ENCODE measurements at places on chromosomes 7 and 10.

- no peak for DNase-seq
Observed at GRCh38 chr7:13745530-13745929, 243.9 kb downstream of the ETV1 start.

GRCh38 chr10:69874449-69874848 is 72.7 kb downstream of the COL13A1 start:
- no peak for DNase-seq

DNA sequence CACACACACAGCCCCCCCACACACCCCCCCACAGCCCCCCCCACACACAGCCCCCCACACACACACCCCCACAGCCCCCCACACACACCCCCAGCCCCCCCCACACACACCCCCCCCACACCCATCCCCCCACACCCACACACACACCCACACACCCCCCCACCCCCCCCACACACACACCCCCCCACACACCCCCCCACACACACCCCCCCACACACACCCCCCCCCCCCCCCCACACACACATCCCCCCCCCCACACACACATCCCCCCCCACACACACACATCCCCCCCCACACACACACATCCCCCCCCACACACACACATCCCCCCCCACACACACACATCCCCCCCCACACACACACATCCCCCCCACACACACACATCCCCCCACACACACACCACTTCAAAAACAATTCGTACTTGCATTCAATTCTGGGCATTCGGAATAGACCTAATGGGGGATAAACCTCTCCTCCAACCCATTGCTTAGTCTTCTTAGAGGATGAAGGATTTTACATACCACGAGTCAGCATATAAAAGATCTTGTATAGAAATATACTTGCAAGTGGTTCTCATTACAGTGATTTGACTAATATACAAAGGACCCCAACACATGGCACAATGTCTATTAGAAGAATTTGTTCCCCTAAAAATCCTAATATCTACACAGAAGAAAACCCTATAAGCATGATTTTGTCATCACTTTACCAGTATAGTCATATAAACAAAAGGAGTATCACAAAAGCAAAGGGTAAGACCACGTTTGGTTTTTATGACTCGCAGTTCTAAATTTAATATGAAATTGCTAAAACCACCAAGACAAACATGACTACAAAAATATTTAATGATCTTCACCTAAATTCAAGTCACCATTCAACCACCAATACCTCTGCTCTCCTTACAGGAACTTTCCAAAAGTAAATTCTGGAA is 80.9 kb downstream of the DIP2C start:
- no peak for DNase-seq

DNA sequence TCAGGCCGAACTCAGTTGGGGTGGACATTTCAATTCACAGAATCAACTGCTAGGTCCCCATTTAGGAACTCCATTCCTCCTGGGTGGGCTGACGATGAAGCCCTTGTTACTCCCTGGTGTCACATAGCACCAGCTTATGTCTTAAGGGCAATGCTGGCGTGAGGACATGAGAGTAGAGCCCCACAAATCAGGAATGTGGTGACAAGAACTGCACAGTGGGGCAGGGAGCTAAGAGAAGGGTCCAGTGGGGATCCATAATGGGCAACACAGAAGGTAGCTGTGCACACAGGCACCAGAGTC is 57.0 kb downstream of the LYZL1 start:
- no peak for DNase-seq

GRCh38 chr10:42594246-42594650 is 44.1 kb downstream of the ZNF33B start:
- DNase-seq = no peak

- no peak for DNase-seq
Observed at GRCh38 chr10:59362144-59362958, at the start of gene FAM13C. FAM13C (minus strand) TSS chr10:59362549; CDS start chr10:59362460, 89 bp downstream.

DNA sequence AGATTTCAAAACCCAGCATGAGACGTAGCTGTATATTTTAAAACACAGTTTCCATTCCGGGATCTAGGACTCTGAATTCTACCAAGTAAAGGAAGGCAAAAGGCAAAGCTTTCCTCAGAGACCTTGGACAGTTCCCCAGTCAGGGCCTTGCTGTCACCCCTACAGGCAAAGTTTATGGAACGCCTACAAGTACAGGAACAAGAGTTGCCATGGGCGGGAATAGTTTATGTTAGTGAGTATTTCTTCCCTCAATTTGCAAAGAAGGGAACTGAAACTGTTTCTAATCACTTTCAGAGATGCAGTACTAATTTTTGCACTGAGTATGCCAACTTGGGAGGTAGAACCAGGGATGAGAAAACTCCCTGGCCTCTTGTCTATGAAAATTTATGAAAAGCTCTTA is 68.2 kb upstream of the LRGUK start:
- DNase-seq = no peak

GRCh38 chr7:36090976-36091873 is 61.8 kb upstream of the EEPD1 start:
- DNase-seq = no peak

- DNase-seq = no peak
Observed at GRCh38 chr10:99233689-99234037, 2.0 kb downstream of the HPSE2 start.

DNA sequence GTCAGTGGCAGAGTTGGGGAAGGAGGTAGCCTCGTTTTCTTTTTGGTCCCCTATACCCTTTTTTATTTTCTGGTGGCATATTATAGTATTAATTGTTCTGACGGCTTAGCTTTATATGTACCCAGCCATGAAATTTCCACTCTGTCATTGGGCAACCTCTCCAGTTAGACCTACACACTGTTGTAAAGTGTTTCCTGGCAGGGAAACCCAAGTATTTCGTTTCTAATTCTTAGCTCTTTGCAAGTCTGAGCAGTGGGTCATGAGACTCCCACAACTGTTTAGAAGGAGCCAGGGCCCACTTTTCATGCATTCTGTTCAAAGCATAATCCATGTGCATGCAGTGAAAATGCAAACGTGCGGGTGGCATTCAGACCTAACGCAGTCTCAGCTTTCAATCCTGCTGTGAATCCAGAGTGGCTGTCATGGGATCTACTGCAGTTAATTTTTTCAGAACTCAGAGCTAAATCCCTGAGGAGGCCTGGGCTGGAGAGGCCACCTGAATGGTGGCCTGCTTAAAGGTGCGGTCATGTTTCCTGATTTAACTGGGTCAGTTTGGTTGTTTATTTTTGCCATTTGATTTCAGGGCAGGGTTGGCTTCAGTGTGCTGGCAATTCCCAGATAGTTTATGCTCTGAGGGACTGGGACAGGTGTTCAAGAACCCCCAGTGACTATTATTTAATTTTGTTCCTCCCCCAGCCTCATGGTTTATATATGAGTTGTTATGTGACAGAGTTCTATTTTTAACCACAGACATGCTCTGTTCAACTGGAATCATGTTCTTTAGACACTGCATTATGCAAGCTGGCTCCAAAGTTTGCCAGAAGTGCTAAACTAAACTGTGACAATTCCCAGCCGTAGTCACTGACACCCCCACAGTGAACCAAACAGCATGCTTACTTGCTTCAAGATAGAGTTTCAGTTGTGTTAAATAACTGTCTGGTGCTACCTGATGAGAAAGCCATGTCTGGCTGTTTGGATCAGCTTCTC is 27.4 kb upstream of the SYPL1 start:
- no peak for DNase-seq

DNA sequence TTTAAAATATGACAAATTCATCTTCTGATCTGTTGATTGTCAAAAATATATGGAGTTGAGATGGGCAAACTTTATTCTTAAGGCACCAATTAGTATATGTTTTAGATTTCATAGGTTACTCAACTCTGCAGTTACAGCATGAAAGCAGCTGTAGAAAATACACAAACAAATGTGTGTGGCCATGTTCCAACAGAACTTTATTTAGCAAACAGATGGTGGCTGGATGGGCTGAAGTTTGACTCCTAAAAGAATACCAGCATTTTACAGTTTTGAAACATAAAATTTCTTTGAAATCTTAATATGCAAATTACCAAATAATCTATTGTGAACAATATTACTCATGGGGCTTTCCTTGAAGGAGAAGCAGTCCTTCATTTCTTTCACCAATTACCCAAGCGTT is 1206.0 kb upstream of the LRRTM3 start:
- DNase-seq = no peak

GRCh38 chr7:116353647-116354046 is 143.3 kb downstream of the TES start:
- no peak for DNase-seq

GRCh38 chr7:82599895-82600294 is 156.3 kb upstream of the CACNA2D1 start:
- no peak for DNase-seq

DNA sequence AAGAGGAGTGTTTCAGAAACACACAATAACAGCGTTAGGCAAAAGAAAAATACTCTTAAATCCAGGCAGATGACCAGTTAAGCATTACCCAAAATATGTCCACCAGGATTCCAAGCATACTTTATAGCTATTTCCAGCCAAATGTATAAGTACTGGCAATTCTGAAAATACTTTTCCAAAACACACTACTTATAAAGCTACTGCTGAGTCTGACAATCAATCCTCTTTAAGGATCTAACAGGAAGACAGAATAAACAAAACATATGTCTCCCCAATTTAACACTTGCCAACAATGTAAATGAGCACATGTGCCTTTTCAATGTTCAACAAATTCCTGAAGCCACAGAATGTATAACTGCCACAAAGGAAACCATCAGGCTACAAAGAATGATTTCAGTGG is 370.9 kb downstream of the SORCS1 start:
- DNase-seq = no peak

DNA sequence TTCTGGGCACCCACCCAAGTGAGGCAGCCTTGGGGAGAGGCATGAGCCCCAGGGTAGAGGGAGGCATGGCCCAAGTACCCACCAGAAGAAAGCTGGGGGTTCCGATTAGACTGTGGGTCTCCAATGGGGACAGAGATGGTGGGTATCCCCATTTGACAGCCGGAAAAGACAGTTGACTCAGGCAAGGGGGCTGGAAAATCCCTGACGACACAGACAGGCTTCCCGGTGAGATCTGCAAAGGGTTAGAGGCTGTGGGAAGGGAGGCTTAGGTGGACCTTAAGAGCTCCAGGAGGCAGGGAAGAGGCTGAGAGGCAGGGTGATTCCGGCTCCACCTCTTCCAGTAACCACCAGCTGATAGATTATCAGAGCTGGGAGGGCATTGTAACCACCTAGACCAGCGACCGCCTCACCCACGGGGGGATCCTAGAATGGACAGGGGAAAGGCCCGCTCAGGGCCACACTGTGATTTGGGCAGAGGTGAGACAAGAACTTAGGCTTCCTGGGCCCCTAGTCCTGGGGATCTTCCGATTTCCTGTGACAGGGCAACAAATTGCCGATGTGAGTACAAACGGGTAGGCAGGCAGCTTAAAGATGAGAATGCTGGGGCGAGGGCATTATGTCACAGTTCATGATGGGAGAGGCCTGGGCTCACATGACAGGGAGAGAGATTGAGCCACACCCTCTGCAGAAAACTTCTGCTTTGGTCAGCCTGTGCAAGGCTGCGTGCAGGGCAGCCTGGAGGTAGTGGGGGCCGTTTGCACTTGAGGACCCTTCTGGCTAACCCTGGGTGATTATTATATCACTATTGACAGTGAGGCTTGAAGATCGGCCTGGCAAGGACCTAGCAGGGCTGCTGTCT is 5.4 kb downstream of the TBATA start:
- no peak for DNase-seq

- no peak for DNase-seq
Observed at GRCh38 chr10:124568339-124568738, 106.7 kb downstream of the LHPP start.

DNA sequence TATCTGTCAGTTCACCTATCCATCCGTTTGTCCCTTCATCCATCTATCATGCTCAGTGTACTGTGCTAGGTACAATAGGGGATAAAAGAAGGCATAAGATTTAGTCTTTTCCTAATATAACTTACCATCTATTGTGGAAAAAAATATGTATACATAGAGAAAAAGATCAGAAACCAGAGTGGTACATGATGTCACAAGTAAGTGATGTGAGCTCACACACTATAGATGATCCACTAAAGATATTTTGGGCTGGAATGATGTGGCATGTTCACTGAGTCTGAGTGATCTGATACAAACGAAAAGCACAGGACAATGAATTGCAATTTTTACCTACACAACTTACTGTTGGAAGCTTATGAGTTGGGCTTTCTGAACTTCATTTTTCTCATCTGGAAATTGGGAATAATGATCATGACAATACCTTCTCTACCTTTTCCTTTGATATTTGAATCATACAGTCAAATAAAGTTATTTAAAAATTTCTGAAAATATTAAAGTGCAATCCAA is 2.7 kb upstream of the TFAM start:
- DNase-seq = no peak

DNA sequence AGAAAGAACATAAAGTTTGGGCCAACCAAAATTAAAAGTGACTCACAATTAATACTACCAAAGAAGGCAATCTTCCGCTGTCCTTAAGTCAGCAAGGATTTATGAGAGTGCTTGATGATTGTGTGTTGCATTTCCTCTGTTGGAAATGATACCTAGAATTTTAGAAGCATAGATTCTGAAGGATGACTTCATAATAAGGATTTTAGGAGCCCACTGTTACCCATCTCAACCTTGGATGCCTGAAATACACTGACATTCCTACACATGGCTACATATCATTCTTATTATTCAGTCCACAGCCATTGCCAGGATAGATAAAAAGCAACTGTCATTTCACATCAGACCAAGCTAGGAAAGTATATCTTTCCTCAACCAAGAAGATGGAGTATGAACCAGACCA is 823.8 kb downstream of the LRMDA start:
- no peak for DNase-seq

- DNase-seq = no peak
Observed at GRCh38 chr7:83096065-83096580, 66.6 kb downstream of the PCLO start.

DNA sequence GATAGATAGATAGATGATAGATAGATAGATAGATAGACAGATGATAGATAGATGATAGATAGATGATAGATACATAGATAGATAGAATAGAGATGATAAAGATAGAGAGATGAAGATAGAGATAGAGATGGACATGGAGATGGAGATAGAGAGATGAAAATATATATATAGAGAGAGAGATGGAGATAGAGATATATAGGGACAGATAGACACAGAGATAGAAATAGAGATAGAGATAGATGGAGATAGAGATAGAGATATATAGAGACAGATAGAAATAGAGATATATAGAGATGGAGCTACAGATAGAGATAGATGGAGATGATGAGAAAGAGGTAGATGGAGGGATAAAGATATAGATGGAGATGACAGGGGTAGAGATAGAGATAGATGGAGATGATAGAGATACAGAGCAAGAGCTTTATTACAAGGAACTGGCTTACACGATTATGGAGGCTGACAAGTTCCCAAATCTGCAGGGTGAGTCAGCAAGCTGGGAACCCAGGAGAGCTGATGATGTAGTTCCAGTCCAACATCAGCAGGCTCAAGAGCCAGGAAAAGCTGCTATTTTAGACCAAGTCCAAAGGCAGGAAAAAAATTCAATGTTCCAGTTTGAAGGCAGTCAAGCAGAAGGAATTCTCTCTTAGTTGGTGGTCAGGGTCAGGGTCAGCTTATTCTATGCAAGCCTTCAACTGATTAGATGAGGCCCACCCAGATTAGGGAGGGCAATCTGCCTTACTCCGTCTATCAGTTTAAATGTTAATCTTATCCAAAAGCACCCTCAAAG is 37.1 kb downstream of the CAV1 start:
- DNase-seq = no peak
